Activated T-helper 2 cell treated with anti-CD3 and anti-CD28 coated beads, Interferon-gamma antibody, Interleukin-2, Interleukin-4, amounts not matched to agents 10 μg/mL and 5 μg/mL and 100 μg/mL, durations not matched to agents 14 hours and 24 hours and 36 hours (primary cell): ENCODE measurements at places on chromosomes 6 and 20. TPM values are rescaled to one million over a fixed set of nuclear protein-coding genes. Genes with fewer than 3 reads are reported as not detected.

DNA sequence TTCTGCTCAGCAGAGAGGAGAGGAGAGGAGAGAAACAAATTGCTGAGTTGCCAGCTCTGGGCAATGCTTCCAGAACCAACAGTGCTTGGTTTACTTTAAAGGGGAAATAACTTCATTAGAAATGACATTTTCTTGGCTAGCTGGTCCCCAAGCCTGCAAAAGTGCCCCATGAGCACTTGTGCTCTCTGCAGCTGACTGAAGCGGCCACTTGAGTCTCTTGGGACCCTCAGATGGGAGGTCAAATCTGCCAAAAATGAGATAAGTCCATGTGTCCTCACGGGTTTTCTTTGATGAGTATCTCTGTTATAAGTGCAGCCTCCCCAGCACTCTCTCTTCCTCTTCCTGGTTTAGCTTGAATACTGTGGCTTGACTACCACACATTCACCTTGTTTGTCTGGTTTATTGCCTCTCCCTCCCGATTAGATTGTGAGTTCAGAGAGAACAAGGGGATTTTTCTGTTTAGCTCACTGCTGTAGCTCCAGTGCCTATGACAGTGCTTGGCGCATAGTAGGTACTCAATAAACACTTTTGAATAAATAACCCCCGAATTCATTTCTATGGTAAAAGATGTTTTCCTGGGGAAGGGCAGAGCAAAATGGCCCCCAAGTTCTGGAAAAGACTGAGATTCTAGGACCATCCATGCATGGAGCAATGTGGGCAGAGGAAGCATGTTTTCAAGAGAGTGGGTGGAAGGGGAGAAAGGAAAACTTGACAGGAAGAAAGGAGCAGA is 7.0 kb upstream of the RIN2 start:
- no peak for DNase-seq

DNA sequence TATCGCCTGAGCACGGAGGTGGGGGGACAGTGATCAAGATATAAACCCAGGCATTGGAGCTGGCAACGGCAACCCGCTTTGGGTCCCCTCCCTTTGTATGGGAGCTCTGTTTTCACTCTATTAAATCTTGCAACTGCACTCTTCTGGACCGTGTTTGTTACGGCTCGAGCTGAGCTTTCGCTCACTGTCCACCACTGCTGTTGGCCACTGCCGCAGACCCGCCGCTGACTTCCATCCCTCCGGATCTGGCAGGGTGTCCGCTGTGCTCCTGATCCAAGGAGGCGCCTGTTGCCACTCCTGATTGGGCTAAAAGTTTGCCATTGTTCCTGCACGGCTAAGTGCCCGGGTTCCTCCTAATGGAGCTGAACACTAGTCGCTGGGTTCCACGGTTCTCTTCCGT is 48.9 kb upstream of the CD83 start:
- DNase-seq: no peak

DNA sequence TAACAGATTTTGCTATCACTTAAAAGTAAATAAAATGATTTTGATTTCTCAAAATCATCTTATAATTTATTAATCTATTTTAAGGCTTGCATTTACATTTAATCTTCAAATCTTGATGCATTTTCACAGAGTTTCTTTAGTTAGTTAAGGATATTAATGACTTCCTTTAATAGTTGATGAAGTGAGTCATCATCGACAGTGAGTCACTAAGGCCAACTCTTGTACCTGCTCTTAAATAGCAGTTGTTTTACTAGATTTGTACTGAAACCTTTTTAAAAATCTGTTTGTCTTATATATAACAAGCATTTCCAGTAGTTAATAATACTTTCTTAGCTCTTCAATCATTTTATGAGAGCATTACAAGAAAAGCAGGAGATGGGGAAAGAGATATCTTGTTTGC is 191.7 kb downstream of the ESR1 start:
- no peak for DNase-seq

DNA sequence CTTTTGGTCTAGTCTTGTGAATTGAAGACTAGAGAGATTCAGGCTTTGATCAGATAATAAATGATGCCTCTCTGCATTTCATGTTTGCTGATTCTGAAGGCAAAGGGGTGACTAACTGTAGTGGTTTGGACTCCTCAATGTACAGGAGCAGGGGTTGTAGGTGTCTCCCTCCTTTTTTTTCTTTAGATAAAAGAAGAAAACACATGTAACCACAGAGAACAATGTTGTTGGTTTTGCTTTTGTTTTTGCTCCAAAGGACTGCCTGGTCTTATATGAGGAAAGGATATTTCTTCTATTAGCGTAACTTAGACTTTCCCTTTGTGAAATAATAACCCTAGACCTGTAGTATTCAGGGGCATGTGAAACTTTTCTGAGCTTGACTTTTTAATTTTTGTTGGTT is 53.2 kb downstream of the RFPL4B start:
- DNase-seq: no peak

- DNase-seq: no peak
Measured at GRCh38 chr6:61809004-61809595, 476.9 kb downstream of the KHDRBS2 start.

- no peak for DNase-seq
Measured at GRCh38 chr6:52424513-52424912, 4.4 kb downstream of the EFHC1 start.

DNA sequence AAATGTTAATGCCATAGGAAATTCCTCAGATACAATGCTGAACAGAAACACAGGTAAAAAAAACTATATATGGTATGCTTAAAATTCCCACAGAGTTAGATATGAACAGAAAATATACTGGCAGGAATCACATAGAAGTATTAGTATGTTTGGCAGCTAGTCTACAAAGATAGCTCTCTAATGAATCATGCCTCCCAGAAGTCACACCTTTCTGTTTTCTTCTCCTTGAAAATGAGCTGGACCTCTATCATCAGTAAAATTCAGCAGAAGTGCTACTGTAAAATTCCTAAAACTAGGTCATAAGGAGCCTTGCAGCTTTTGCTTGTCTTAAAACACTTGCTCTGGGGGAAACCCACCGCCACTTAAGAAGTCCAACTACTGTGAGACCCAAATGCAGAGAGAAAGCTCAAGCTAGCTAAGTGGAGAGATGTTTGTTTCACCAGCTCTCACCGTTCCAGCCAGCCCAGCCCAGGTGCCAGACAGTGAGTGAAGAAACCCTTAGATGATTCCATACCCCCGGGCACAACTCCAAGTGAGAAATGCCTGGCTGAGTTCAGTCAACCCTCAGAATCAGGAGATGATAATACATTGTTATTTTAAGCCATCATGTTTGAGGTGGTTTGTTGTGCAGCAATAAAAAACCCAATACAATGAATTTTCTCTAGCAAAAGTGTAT is 43.0 kb downstream of the TSPYL4 start:
- no peak for DNase-seq

DNA sequence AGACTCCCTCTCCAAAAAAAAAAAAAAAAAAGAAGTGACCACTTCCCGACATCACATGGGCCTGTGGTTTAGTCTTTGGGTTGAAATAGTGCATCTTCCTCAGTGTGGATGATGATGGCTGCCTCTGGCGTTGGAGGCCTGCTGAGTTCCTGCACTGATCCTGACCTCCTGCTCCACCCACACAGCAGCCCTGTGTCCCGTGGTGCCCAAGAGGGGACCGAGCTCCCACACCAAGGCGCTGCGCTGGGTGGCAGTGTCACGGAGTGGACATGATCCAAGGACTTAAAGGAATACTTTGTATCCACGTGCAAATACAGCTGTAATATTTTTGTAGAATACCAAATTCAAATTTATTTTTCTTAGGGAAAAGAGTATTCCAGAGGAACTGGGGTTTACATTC is 109.2 kb upstream of the PHACTR3 start:
- no peak for DNase-seq

DNA sequence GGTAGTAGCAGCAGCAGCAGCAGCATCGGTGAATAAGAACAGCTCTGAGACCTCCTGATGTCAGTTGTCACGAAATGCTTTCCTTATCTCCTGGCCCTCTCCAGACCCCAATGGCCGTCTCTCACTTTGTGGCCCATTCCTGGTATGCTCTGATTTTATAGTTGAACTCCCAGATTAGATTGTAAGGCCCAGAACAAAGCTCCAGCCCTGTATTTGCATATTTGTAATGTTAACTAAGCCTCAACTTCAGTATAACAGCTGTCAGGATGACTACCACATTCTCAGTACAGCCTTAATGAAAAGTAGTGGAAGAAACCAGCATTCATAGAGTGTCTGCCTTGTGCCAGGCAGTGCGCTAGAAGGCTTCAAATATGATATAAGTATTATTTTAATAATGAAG is 180.9 kb downstream of the SASH1 start:
- DNase-seq: no peak

GRCh38 chr20:3539311-3540107 is 68.7 kb downstream of the ATRN start:
- no peak for DNase-seq

- no peak for DNase-seq
Measured at GRCh38 chr6:118148561-118148960, 241.5 kb downstream of the SLC35F1 start.

- DNase-seq: no peak
Measured at GRCh38 chr20:23501926-23502325, 11.0 kb downstream of the CST8 start.

- peak; percentile 63 for DNase-seq
Measured at GRCh38 chr20:10447028-10447427, 11.9 kb downstream of the SLX4IP start.

DNA sequence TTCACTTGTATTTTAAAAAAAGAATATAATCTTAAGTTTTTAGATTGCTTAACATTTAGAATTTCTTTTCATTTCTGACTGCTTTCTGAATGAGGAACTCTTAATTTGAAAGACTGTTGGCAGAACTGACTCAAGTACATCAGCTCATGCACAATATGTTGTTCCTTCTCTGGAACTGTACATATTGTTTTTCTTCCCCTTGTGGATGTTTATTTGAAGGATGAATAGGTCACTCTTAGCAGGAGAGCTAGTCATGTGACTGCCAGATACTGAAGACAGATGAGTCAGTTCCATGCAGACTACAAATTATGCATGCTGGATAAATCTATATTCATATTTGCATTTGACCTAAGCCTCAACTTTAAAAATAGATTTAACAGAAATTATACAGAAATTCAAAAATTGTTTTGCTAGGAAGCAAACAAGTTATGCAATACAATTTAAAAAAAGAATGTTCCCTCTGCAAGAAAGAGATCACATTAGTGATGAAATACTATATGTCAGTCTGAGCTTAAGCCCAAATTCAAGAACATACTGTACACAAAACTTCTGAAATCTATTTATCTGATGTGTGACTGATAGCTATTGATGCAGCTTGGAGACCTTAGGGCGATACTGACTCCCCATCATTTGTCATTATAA is 1274.9 kb upstream of the GJE1 start:
- no peak for DNase-seq

DNA sequence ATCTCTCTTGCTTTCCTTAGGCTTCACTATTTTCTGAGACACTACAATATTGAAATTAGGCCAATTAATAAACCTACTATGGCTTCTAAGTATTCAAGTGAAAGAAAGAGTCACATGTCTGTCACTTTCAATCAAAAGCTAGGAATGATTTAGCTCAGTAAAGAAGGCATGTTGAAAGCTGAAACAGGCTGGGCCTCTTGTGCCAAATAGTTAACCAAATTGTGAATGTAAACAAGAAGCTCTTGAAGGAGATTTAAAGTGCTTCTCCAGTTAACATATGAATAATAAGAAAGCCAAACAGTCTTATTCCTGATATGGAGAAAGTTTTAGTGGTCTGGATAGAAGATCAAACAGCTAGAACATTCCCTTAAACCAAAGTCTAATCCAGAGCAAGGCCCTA is 236.3 kb downstream of the OTOR start:
- no peak for DNase-seq

- no peak for DNase-seq
Measured at GRCh38 chr6:144159742-144160141, 9.4 kb downstream of the STX11 start.

DNA sequence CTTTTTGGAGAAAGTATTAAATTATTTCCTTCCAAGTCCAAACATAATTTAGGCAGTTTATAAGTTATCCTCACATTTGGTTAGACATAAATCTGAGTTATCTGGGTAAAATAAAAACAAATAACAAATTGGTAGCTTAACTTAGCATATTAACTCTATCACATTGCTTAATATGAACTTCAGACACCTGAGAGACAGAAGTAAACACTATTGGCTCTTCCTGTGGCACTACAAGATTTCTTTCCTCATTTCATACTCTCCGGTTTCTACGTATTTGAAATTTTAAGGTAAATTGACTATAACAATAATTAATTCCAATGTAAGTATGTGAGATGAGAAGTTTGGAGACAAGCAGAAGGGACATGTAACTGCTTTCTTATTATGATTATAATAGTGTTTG is 106.8 kb downstream of the TRMT11 start:
- no peak for DNase-seq

NEDD9 gene
- total RNA-seq: 34.5 and 35.0 TPM in 2 replicates

ZSCAN9 gene
- 9.7 and 10.8 TPM in 2 replicates for total RNA-seq

TMEM151B gene
- total RNA-seq: 0.05 TPM in 1 of 2 replicates, not detected in the other

LINC00237 gene
- not detected in 2 replicates for total RNA-seq

AKAP12 gene
- total RNA-seq: 15.6 and 17.2 TPM in 2 replicates

GCNT2 gene
- total RNA-seq: 2.0 and 2.8 TPM in 2 replicates

SCGN gene
- total RNA-seq: not detected in 2 replicates

TMEM74B gene
- 1.2 and 1.6 TPM in 2 replicates for total RNA-seq

MTO1 gene
- total RNA-seq: 27.9 and 32.1 TPM in 2 replicates

BTN1A1 gene
- not detected in 2 replicates for total RNA-seq
